ENCODE measurements at places on chromosomes 6 and 20.

GRCh38 chr6:1630212-1630770, 20.6 kb downstream of the FOXC1 start:
- no peak for DNase-seq

GRCh38 chr6:6583836-6584235, 4.7 kb upstream of the LY86 start:
- DNase-seq: no peak

GRCh38 chr20:61353261-61354000, 101.4 kb downstream of the CDH4 start:
- DNase-seq: no peak

GRCh38 chr6:44245912-44246662, 814 bp upstream of the HSP90AB1 start:
- DNase-seq: peak; percentile 83
